GM12878 (cell line): ENCODE measurements at places on chromosomes 7 and 10. TPM values are rescaled to one million over a fixed set of nuclear protein-coding genes. Genes with fewer than 3 reads are reported as not detected.

DNA sequence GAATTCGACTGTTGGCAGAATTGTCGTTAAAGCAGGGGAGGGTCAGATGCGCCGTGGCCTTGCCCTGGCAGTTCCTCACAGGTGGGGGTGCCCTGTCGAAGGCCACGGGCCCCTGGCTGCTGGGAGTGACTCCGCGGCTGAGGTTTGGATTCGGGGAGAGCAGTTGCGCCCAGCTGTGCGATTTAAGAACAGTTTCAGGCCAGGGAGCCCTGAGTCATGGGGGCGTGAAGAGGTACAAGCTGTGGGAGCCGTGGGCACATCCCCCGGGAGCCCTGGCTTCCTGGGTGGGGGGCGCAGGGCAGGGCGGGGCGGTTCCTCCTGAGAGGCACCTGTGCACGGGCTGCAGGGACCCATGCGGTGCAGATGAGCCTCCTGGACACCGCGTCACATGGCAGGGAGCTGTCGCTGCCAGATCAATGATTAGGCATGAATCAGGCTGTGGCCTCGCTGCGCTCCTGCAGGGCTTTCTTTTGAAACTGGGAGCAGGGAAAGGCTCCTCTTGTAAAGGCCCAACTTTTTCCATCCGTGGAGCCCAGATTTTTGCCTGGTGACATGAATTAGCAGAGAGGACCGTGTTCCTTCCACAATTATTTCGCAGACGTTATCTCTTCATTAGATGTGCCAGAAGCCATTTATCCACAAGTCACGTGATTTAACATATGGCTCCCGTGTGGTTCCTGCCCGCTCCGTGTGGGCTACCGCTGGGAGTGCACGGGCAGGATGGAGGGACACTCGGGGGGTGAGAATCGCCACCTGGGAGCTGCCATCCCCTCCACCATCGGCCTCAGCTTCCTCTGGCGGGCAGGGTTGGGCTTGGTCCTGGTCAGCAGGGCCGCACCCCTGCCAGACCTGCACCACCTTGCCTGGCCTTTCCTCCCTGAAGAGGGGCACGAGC is 918 bp downstream of the PWWP2B start:
- DNase-seq: no peak

- DNase-seq: no peak
Observed at GRCh38 chr7:52831321-52831720, 204.1 kb upstream of the POM121L12 start.

- no peak for DNase-seq
Observed at GRCh38 chr10:84783386-84783785, 455.0 kb downstream of the CCSER2 start.

LOXL4 gene
- polyA plus RNA-seq: 0.09 and 0.33 TPM in 2 replicates

GRCh38 chr10:48399056-48399541 is 92.6 kb downstream of the MAPK8 start:
- no peak for DNase-seq

DNA sequence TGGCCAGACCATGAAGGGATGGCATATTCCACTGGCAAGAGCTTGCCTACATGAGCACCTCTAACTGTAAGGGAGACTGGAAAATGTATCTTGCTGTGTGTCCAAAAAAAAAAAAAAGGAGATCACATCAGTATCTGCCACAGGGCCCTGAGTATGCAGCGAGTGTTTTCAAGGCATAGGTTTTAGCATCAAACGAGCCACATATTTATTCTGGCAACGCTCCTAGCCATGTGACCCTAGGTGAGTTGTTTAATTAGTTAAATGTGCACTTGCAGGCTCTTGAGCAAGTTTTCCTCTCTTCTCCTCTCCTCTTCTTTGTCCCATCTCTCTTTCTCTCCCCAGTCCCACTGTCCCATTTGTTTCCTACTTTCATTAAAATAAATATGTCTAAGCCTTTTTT is 428.7 kb upstream of the AKR1E2 start:
- no peak for DNase-seq

GRCh38 chr10:104080762-104081161 is 4.9 kb downstream of the COL17A1 start:
- no peak for DNase-seq

DNA sequence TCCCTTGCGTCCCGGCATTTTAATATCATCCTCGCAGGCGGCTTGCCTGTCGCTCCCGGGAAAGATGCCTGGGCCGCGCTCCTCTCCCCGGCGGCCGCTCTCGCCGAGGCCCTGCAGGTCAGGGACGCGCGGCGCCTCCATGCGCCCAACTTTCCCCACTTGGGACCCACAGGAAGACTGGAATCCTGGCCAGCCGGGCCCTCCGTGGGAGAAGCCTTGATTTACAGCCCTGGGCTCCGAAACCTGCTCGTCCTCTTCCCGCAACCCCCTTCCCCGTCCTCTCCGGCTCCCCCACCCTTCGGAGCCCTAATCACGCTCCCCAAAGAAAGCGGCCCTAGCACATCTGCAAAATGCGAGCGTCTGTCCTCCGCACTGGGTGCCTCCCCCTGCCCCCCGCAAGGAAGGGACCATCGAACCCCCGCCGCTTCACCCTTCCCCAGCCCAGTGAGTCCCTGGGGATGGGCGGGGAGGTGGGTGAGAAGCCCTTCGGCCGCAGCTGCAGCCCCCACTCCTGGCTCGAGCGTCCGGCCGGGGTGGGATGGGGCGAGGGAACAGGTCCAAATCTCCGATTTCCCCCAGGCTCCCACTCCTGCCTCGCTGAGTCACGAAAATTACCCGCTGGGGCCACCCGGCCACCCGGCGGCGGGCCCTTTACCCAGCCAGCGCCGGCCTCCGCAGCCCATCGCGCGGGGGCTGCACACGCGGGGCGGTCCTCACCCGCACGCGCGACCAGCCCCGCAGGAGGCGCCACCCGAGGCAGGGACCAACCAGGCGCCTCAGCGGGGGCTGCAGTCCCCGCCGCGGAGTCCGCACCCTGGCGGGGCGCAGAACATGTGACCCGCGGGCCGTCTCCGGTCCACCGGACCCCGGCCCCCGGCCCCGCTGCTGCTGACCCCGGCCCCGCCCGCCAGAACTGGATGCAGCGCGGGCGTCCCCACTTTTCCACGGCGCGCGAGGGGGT is 695 bp downstream of the HSPA12A start:
- no peak for DNase-seq

DNA sequence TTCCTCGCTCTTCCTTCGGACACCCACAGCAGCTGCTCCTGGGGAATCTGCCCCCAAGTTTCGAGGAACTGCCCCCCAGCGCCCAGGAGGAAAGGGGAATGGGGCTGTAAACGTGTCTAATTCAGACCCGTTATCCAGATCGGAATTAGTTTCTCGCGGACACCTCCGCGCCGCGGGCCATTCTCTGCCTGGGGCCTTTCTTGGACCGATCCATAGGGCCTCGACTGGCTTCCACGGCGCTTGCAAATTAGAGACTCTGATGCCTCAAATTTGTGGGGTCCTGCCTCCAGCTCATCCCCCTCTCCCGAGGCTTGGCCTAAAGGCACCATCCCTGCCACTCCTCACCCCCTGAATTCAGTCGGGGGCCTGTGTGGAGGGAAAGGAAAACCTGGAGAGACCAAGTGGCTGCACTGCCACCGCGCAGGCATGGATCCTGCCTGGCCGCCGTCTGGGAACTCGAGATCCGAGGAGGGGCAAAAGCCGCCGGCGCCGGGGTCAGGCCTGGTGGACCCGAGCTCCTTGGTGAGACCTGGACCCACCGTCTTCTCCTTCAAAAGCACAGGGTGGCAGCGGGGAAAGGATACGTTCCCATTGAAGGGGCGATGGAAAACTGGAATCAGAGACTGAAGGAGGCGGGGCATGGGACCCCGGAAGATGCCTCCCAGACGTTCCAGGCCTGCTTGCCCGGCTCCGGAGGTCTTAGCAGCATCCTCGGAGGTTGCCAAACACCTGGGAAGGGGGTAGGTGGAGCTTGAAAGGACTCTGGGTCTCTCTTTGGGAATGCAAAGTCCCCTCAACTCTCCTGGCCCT is 13.7 kb downstream of the LBX1 start:
- DNase-seq: no peak

DNA sequence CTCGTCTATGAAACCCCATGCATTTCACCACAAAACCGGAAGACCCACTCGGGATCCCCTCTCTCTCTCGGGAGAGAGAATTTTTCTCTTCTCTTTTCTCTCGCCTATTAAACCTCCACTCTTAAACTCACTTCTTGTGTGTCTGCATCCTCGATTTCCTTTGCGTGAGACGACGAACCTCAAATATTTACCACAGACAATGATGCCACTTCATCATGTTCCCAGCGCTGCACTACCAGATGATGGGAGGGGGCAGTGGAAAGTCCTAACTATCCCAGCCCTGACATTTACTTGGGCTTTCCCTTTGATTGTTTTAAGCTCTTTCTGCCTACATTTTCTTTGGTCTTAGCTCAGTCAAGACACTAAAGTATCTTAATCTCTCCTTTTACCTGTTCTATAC is 906.7 kb downstream of the GRID1 start:
- no peak for DNase-seq

GRCh38 chr10:123537188-123537961 is 128.8 kb upstream of the GPR26 start:
- no peak for DNase-seq

PTF1A gene
- not detected in 2 replicates for polyA plus RNA-seq

DNA sequence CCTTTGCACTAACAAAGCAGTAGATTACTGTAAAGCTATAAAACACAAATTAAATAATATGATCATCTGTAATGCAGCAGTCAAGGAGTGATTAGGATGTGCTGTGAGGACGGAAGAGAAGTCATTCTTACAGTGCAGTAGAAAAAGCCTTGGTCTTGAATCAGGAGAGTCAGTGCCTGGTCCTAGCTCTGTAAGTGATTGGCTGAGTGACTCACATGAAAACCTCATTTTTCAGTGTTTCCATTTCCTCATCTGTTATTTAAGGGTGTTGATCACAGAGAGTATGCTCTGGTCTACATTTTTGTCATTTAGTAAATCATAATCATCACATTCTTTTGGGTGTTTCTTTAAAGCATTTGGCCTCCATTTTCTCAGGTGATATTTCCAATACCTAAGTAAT is 717.8 kb downstream of the LRMDA start:
- no peak for DNase-seq

GRCh38 chr7:107937531-107937930 is 46.5 kb downstream of the DLD start:
- DNase-seq: no peak

BAIAP2L1 gene
- 53.8 and 58.3 TPM in 2 replicates for polyA plus RNA-seq

GRCh38 chr10:77711683-77712049 is 74.1 kb upstream of the KCNMA1 start:
- no peak for DNase-seq

C7orf33 gene
- polyA plus RNA-seq: not detected in 2 replicates

DNA sequence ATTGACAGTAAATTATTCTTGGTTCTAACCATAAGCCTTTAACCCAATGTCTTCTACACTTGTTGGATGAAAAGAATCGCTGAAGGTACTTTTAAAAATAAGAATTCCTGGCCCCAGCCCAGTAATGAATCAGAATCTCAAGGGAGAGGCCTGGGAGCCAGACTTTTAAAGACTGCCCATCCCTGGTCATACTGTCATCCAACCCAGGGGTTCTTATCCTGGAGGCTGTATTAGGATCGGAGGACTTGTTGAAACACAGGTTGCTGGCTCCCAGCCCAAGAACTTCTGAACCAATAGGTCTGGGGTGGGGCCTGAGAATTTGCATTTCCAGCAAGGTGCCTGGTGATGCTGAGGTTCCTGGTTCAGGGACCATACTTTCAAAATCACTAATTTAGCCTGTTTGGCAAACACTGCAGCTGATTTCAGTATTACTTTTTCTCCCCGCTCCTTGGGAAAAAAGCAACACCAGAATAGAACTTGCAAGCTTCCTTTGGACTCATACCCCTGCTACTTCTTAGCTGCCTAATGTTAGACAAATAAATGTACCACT is 79.5 kb upstream of the FAM133B start:
- DNase-seq: no peak

GRCh38 chr7:33872870-33873269 is 32.5 kb upstream of the BMPER start:
- DNase-seq: no peak

ETV1 gene
- 0.11 and 0.28 TPM in 2 replicates for polyA plus RNA-seq

GRCh38 chr10:63522995-63523394 is 1.8 kb downstream of the REEP3 start:
- DNase-seq: no peak

GRCh38 chr10:50421026-50421719 is 169.9 kb upstream of the ASAH2 start:
- peak; percentile 72 for DNase-seq

TMEM213 gene
- polyA plus RNA-seq: not detected in 2 replicates

- DNase-seq: no peak
Observed at GRCh38 chr7:27078616-27079233, 17.1 kb downstream of the HOXA1 start.

- no peak for DNase-seq
Observed at GRCh38 chr7:131004371-131004770, 270.4 kb upstream of the KLF14 start.

DNA sequence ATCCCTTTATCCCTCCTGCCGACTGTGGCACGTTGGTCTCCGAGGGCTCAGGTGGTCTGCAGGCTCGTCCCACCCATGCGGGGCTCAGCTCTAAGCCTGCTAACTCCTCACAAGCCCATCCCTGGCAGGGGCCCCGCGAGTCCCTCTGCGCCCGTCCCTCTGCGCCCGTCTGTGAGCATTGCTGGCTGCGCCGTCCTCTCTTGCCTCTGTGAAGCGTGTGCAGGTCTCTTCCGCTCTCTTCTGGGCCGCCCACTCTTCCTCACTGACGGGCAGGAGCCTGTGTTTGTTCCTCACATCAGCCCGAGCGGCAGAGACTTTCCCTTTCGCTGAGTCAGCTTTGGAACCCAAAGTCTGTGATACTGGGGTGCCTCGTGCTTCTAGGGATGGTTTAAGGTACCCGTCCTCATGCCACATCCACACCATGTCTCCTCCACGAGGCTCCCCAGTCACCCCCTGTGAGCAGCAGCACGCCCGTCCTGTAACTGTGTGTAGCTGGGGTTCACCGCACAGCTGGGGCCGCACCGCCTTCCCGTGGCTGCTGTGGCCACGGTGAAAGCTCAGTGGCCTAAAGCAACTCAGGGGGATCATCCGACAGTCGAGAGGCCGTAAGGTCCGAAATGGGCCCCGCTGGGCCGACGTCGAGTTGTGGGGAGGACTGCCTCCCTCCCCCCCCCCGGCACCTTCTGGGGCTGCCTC is 35.5 kb downstream of the ADGRA1 start:
- no peak for DNase-seq

SAP25 gene
- polyA plus RNA-seq: 1.1 and 1.2 TPM in 2 replicates

DNA sequence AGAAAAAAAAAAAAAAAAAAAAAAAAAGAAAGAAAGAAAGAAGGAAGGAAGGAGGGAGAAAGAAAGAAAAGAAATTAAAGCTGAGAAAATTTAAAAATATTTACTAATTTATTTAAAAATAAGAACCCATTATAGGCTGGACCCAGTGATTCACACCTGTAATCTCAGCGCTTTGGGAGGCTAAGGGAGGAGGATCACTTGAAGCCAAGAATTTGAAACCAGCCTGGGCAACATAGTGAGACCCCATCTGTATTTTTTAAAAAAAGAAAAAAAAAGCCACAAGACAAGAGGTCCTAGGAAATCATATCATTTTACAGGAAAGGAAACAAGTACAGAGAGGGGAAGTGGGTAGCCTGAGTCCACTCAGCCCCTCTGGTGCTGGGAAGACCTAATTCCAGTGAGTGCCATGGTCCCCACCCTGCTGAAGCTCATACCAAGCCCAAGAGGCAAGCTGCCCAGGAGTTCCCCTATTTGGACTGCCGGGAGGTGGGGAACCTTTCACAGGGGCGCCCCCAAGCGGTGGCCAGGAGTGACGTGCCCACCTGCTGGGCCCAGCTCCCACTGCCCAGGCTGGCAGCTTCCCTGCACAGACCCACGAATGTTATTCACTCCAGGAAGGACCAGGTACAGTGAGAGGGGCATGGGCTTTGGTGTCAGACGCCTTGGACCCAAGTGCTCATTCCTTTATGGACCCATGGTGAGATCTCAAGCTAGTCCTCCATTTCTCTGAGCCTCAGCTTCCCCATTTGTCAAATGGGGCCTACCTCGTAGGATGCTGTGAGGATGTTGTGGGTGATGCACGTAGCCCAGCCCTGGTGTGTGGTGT is 133.6 kb downstream of the ZMIZ1 start:
- DNase-seq: no peak
